Sciatic nerve (tissue), 2 donors: ENCODE measurements at places on chromosomes 7 and 10. TPM values are rescaled to one million over a fixed set of nuclear protein-coding genes. Genes with fewer than 3 reads are reported as not detected.

LLCFC1 gene
- total RNA-seq: not detected

MRPL32 gene
- 45.3 TPM for total RNA-seq

IKZF1 gene
- 20.1 TPM for total RNA-seq

RNLS gene
- total RNA-seq: 5.5 TPM

AZGP1 gene
- total RNA-seq: 120 TPM

TOMM7 gene
- 322 TPM for total RNA-seq

COBL gene
- 17.0 TPM for total RNA-seq

OPALIN gene
- total RNA-seq: not detected

PIP gene
- total RNA-seq: not detected

ATE1 gene
- 38.5 TPM for total RNA-seq

TMEM196 gene
- not detected for total RNA-seq

TMEM184A gene
- 0.27 TPM for total RNA-seq

GNAT3 gene
- total RNA-seq: not detected

TMEM236 gene
- 0.49 TPM for total RNA-seq

ITPRID1 gene
- total RNA-seq: not detected

LEP gene
- 7.2 TPM for total RNA-seq

DENND2A gene
- 37.6 TPM for total RNA-seq

SHH gene
- total RNA-seq: 16.7 TPM

MGMT gene
- 24.5 TPM for total RNA-seq

SORBS1 gene
- 593 TPM for total RNA-seq

INPP5A gene
- total RNA-seq: 54.3 TPM

RHOBTB1 gene
- total RNA-seq: 13.7 TPM

GCK gene
- total RNA-seq: 1.9 TPM

ZNF398 gene
- total RNA-seq: 17.3 TPM

CHAT gene
- not detected for total RNA-seq

MMP21 gene
- 0.31 TPM for total RNA-seq

SLC39A12 gene
- not detected for total RNA-seq

FLNC gene
- total RNA-seq: 11.7 TPM

LRMDA gene
- 16.6 TPM for total RNA-seq

EN2 gene
- not detected for total RNA-seq

WNT8B gene
- not detected for total RNA-seq

HABP2 gene
- total RNA-seq: not detected

SPDYE2B gene
- not detected for total RNA-seq

AQP1 gene
- total RNA-seq: 864 TPM

EXOC6 gene
- total RNA-seq: 22.9 TPM

KIAA1549 gene
- total RNA-seq: 5.2 TPM

INMT gene
- total RNA-seq: 131 TPM

USP6NL gene
- total RNA-seq: 37.8 TPM

FFAR4 gene
- 0.31 TPM for total RNA-seq

MICALL2 gene
- 127 TPM for total RNA-seq

GSTO2 gene
- total RNA-seq: 2.1 TPM
